ENCODE measurements at places on chromosomes 3 and 15. TPM values are rescaled to one million over a fixed set of nuclear protein-coding genes. Genes with fewer than 3 reads are reported as not detected.

DNA sequence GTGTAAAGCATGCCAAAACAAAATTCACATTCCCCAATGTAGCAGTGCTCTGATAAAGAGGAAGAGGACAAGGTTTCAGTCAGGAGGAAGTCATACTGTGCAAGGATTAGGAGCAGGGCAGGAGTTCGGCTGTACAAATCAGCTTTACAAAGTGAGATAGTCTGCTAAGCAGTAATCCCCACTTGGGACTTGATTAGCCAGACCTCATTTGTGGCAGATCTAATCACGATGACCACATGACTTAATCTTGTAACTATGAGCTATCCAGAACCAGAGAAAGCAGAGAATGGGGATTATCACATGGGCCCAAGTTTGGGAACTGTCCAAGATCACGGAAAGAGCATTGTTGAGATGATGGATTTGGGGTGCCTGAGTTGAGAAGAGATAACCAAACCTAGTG lies 7.8 kb downstream of the DCBLD2 start:
- DNase-seq, result no peak

DNA sequence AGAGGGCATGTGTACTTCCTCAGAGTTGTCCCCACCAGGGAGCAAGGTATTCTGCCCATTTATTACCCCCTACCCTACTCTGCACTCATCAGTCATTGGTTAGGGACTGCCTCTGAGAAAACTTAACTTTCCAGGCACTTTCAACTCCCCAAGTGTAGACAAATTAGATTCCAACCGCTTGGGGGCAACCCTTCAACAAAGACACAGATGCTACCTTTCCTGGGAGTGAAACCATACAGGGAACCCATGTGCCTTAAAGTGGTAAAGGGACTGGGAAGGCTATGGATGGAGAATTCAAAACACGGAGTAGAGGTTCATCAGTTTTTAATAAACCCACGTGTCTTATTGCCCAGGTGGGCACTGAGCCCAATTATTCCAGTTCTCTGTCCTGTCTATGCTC lies 19.4 kb upstream of the UBE2E2 start:
- DNase-seq, result peak; percentile 29

DNA sequence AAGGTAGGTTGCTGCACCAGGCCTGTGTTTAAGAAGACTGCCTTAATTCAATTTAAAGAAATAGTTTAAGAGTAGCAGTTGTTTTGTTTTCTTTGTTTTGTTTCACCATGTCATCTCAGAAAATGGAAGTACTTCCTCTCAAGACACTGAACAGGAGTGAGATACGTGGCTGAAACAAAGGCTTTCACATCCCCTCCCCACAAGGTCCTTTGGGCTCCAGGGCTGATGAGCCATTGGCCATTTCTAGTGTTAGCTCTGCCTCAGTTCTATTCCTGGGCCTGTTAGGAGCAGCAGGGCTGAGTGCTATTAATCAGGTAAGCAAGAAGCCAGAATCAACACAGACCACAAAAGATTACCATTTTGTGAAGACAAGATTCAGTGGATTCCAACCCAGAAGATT lies 132.8 kb downstream of the KCNAB1 start:
- no peak for DNase-seq

- DNase-seq, result no peak
Observed at GRCh38 chr15:20295238-20295811, 246.3 kb downstream of the GOLGA6L6 start.

- peak; percentile 75 for DNase-seq
Observed at GRCh38 chr3:194058189-194058571, 77.8 kb upstream of the HES1 start.

- no peak for DNase-seq
Observed at GRCh38 chr15:39479911-39480310, 101.0 kb upstream of the THBS1 start.

DNA sequence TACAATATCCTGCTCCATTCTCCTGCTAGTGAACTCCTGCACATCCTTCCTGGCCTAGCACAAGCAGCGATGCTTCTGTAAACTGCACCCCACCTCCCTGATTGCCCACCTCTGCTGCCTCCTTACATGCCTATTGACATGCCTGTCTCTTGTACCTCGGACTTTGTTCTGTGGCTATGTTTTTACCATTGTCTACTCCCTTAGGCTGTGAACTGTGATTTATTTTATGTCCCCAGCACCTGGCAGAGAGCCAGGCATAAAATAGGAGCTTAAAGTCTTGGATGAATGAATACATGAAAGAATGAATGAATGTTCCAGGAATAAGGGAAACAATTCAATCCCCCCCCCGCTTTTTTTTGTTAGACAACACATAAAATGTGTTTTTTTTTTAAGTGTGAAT lies 210.0 kb downstream of the MYRIP start:
- peak; percentile 63 for DNase-seq

DNA sequence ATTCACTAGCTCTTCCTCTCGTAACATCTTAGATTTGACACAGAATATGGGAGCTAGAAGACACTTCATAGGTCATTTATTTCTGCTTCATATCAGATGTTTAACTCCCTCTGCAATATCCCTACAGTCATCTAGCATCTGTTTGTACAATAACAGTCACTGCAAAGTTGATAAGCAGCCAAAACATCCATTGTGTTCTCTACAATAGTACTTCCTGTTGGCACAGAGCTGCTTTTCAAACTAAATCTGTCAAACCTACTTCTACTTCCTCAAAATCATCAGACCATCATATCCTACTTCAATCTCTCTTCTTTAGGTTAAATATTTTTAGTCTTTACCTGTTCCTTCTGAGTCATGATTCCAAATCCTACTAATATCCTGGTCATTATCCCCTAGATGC lies 233.2 kb downstream of the FGF12 start:
- DNase-seq, result no peak

The GHRL gene
- 0.39 TPM for total RNA-seq

The KCTD6 gene
- total RNA-seq, result 26.6 TPM
